Fibroblast of upper back skin (primary cell): ENCODE measurements at places on chromosomes 11 and 22.

DNA sequence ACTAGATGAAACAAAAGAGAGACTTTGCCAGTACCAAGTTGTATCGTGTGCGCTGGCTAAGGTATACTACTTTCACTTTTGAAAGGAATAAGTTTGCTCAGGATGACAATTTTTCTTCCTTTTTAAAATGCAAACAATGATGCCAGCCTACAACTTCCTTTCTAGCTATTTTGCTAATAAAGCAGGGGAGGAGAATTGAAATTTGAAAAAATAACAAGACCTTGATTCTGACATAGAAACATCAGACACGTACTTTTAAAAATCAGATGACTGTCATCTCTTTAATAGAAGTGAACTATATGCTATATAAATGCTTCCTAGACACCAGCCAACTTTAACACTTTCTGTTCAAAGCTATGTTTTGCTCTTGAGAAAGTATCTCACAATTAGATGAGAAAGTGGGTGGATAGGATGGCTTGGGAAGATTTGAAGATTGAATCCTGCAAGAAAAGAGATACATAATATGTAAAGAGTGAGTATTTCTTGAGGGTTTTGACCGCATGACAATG lies 41.7 kb upstream of the BLID start:
- DNase-seq, result no peak

GRCh38 chr11:33638608-33639007 lies 62.0 kb downstream of the C11orf91 start:
- no peak for DNase-seq

GRCh38 chr22:50670513-50670912 lies 2.1 kb upstream of the SHANK3 start:
- DNase-seq, result no peak

DNA sequence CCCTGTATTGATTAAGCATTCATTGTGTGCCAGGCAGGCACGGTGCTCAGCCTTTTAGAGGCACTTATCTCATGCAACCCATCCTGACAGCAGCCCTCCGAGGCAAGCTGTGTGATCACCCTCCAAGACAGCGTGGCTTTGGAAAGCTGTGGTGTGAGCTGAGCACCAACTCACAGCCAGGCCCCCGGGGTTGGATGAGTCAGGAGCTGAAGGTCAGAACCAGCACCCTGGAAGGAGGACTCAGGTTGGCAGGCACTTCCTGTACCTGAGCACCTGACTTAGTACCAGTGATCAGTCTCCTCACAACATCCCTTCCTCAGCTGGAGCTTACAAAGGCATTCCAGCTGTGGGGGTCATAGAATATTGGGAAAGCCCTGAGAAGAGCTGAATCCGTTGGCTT lies 9.0 kb downstream of the PATZ1 start:
- no peak for DNase-seq

DNA sequence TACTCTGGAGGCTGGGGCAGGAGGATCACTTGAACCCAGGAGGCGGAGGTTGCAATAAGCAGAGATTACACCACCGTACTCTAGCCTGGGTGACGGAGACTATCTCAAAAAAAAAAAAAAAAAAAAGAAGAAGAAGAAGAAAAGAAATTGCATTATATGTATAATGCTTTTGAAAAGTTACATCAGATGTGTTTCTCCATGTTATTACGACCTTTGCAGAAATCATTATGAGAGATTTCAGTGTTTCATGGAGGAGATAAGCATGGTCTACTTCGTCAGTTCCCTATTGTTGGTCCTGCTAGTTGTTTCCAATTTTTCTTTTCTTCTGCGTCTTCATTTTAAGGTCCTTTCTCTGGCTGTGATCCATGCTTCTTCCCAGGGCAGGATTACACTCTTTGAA lies 3.0 kb downstream of the MIAT start:
- no peak for DNase-seq

DNA sequence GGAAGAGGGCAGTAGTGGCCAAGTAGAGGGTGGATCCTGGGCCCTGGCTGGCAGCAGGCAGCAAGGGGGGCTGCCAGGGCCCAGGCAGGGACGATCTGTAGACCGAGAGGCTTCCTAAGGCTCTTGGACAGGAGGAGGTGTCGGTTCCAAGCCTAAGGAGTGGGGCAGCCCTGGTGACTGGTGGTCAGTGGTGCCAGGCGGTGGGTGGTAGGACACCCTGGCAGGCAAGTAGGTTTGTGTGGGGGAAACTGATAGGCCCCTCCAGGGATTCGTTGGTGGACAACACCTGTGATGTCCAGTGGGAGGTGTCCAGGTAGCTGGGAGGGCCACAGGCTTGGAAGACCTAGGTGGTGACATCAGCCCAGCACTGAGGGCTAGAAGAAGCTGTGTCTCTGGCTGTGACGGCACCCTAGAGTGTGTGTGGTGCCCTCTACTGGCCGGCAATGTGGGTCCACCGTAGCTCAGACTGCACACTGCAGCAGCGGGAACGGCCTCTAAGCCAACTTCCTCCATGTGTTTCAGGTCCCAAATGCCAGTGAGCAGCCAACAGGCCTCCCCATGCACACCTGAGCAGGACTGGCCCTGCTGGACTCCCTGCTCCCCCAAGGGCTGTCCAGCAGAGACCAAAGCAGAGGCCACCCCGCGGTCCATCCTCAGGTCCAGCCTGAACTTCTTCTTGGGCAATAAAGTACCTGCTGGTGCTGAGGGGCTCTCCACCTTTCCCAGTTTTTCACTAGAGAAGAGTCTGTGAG lies 9.4 kb upstream of the SAMM50 start:
- DNase-seq, result peak; percentile 53

DNA sequence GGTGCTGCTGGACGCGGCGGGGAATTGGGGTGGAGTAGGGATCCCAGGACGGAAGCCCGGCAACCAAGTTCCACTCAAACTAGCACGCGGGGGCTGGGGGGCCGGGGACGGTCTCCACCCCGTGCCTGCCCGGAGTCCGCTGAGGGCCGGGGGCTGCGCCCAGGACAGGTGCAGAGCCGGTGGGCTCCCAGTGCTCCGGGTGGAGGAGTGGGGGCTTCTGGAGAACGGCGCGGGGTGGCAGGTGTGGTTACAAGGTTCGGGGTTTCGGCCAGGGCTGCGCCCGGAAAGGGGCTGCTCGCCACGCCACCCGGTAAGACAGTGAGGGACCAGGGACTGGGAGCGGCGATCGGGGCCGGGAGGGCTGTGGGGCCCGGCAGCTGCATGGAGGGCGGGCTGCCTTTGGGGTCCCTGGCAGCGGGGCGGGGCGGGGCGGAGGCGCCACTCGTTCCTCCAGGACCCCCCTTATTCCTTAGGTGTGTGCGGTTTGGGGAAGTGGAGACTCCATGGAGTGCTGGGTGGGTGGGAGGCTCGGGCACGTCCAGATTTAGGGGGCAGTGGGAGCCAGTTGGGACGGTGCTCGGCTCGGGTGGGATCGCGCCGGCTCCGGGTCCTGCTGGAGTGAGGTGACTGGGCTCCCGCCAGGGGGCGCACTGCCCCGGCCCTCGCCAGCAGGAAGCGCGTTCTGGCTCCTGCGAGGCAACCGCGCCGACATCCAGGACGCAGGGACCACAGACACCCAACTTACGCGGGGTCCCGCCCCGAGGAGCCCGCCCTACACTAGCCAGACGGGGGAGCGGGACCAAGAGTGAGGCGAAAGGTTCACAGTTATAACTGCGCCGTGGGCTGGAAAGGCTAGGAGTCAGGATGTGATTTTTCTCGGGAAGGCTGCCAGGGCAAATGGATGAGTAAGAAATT lies 868 bp downstream of the TSPAN18 start:
- peak; percentile 91 for DNase-seq

DNA sequence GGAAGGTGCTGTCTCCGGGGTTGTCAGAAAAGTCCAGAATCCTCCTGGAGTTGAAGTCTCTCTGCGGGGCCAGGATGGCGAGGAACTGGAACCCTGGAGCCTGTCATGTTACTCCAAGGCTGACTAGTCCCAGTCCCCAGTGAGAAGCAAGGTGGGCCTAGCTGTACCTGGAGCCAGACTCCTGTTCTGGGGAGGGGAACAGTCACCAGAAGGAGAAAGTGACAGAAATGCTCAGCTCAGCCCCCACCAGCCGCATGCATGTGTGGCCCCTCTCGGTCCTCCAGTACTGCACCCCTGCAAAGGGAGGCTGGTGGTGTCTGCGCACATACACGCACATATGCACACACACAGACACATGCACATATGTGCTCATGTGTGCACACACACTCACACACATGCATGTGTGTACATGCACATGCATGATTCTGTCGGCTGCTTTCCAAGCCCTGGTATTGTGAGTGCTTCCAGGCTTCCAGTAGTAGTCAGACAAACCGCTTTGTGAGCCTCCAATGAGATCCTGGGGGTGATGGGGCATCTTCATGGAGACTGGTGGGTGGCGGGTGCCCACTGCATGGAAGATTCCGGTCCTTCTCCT lies 54.3 kb downstream of the RTL6 start:
- no peak for DNase-seq

GRCh38 chr11:90756617-90757016 lies 533.8 kb upstream of the CHORDC1 start:
- DNase-seq, result no peak

DNA sequence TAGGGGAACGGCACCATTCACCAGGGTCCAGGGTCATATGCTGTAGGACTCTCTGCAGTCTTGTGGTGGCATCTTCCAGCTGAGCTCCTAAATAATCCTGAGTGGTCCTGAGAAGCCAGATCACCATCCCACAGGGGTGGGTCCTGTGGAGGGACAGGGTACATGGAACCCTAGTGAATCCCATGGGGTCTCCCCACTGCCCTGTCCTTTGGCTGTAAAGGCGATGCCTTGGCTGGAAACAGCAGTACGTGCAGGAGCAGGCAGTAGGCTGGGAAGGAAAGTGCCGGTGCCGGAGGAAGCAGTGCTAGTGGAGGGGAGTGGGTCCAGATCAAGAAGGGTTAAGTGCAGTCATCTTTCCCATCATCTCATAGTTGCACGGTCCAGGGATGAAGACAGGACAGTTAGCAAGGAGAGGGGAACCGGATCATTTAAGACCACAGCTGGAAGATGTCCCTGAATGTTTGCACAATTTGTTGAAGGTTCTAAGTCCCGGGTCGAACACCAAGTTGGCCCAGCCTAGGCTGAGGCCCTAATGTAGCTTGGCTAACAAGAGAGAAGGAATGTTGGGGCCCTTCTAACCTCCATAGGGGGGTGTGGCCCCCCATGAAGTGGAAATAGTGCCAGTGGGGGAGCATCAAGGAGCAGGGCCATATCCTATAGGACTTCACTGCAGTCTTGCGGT lies 18.1 kb downstream of the TSPAN32 start:
- DNase-seq, result no peak

GRCh38 chr11:121610706-121611105 lies 157.9 kb upstream of the SORL1-AS1 start:
- DNase-seq, result no peak

DNA sequence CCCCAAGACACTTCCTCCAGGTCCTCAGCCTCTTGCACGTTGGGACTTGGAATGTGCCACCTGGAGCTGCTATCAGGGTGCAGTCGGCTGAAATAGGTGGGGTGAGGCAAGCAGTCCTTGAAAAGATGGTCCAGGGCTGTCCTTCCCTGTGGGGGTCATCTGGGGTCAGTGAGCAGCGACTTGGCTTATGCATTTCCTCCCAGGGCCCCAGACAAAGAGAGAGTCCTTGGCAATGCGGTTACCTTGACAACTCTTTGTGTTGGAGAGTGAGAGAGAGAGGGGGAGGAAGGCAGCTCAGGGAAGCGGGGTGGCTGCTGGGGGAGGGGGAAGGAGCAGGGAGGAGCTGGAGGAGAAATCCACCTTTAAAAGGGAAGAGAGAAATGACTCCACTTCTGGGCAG lies 93.8 kb downstream of the MIAT start:
- DNase-seq, result peak; percentile 36

DNA sequence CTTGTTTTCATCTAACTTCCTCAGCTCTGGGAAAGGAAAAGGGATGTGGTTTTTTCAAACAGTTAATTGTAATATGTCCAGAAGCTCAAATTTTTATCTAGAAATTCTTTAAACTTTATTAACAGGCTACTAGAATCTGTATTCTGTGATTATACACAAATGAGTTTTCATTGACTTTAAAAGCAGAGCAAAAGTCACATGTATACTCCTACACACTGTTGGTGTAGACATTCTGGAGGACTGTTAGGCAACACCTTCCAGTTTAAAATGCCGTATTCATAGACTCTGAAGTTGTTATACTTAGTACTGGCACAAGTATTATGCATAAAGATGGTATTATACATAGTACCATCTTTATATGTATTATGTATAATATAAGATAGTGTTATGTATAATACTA lies 64.9 kb downstream of the SPECC1L start:
- DNase-seq, result no peak

DNA sequence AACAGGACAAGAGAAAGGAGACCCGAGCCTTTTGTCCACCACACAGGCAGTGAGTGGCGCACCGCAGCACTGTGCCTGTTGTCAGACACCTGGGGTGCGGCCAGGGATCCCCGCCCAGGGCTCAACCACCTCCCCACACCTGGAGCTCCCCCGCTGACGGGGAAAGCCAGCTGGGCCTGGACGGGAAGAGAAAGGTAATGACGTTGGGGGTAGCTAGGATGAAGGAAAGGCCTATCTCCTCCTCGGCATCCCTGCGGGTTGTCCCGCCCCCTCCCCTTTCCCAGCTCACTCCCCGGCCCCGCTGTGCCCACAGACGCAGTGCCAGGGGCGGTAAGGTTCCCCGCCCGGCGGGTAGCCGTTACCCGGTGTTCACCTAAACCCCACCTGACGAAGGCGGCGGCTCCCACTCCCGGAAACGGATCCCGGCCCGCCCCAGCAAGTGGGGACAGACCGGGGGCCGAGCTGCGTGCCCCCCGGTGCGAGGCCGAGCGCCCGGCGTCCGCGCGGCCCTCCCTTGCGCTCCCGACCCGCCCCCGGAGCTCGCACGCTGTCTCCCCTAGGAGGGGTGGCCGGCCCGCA lies 495 bp downstream of the HYOU1 start:
- DNase-seq, result no peak

GRCh38 chr11:26553182-26553581 lies 18.9 kb downstream of the MUC15 start:
- no peak for DNase-seq

- DNase-seq, result peak; percentile 28
Observed at GRCh38 chr11:119306373-119306890, 10.5 kb downstream of the MCAM start.

DNA sequence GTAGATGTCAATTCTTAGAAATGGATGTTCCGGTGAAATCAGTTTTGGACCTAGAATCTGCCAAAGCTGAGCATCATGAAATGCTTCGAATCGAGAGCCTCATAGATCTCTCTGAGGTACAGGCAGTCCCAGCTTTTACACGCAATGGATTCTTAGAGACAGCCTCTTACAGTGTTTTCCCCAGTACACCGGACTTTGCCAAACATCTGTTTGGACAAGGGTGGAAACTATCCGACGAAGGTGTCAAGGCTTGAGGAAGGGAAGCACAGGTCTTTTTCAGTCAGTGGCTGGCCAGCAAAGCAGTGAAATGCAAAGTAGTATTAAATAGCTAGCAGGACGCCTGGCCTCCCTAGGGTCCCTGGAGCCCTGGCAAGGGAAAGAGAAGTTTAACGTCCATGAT lies 4.9 kb downstream of the GRK3 start:
- DNase-seq, result no peak
